ENCODE measurements at places on chromosomes 2 and 18.

DNA sequence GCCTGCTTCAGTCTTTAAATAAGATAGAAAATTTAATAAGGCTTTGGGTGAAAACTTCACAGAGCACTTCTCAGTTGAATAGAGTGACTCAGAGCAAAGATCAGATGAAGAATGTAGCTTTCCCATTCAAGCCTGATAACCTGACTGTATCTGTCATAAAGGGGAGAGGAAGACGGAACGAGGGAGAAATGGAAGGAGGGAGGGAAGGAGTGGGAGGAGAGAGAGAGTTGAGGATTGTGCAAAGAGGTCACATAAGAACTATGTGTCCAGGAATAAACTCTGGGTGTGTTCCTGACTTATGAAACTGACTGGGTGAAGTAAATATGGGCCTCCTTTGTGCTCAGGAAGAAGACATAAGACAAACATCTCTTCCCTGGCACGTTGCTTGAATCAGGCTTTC is 385.5 kb downstream of the LPIN1 start:
- no peak for DNase-seq

- DNase-seq = no peak
Measured at GRCh38 chr2:115412501-115412900, 970.1 kb downstream of the DPP10 start.

GRCh38 chr2:221554769-221555493 is 17.2 kb downstream of the EPHA4 start:
- no peak for DNase-seq

- no peak for DNase-seq
Measured at GRCh38 chr2:229409751-229410181, 138.7 kb upstream of the PID1 start.

GRCh38 chr2:62229082-62229605 is 33.2 kb downstream of the B3GNT2 start:
- DNase-seq = no peak

DNA sequence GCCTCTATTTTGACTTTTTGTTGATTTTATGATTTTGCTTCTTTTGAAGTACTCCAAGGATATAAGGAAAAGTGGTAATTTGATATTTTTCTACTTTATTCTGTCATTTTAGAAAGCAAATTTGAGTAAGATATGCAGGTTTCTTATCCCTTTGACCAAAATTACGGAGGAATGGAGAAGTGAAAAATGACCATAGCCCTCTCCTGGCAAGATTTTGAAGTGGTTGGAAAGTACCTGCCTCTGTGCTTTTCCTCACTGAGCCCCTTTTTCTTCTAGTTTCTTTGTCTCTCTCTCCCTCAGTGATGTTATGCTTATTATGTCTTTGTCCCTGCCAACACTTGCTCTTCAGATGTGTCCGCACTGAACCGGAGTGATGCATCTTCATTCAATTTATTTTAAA is 898.1 kb downstream of the EPHA4 start:
- no peak for DNase-seq

DNA sequence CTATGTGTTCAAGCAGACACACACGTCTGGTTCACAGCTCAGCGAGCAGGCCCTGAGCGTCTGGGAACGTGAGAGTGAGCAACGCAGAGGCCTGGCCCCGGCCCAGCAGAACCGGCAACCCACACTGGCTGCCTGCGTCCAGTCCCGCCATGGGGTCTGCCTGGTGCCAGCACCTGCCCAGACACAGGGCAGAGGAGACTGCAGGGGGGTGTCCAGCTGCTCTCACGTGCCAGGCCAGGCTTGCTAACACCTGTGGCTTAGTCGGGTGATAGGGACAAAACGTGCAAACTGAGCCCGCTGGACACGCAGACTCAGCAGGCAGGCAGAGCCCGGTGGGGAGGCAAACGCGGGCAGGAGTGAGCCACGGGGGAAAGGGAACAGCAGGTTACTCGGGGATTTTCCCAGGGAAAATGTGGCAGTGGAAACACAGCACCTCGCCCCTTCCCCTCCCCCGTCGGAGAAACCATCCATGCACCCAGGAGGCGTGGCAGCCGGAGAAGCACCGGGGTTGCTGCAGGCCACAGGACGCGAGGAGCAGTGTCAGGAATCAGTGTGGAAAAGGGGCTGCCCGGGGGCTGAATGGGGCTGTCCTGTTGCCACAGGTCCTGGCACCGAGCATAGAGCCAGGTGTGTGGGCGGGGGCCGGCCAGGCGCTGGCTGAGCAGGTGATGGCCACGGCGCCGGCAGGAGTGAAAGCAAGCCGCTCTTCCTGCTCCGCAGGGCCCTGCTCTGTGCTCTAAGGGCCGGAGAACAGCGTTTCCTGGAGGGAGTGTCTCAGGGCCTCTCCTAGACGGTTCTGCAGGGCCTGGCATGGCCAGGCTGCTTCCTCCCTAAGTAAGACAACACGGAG is 154.7 kb downstream of the HDAC4 start:
- no peak for DNase-seq

DNA sequence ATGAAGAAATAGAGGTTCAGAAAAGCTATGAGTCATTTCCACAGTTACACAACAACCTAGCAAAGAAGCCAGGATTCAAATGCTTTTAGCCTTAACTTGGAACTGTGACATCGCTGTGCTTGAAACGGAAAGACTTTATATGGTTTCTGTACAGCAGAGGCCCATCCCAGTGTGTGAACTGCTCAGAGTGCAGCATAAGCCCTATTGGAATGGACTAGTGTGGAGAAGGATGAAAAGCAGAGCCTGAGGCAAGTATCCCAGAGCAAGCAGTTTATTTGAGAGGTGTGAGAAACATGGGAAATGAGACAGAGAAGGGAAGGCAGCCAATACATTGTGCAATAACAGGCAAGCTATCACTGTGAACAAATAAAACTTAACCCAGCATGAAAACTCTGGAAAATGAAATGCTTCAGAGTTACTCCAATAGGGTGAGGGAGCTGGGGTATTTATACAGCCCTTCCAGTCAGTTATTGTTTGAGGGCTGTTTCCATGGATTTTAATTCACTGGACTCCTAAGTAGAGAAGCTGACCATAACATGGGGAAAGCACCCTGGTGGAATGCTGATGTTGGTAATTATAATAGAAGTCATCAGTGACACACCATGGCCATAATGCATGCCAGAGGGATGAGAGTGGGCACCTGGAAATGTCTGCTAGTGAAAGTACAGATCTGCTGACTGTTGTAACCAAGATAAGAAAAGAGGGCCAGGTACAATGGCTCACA is 254.0 kb upstream of the POU3F3 start:
- DNase-seq = no peak

DNA sequence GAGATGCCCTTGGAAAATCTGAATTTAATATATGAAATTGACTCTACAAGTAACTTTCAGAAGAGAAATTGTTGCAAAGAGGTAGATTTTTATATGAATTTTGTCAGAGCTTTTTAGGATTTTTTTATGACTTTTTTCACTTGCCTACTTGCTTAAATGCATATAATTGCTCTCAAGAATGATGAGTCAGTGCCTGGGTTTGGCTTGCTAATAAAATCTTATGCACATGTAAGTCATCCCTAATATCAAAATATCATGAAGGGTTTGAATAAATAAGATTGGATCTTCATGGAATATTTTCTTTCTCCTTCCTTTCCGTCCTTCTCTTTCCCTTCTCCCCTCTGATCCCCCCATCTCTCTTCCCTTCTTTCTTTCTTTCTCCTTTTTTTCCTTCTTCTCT is 354.1 kb downstream of the TXNL1 start:
- DNase-seq = no peak

DNA sequence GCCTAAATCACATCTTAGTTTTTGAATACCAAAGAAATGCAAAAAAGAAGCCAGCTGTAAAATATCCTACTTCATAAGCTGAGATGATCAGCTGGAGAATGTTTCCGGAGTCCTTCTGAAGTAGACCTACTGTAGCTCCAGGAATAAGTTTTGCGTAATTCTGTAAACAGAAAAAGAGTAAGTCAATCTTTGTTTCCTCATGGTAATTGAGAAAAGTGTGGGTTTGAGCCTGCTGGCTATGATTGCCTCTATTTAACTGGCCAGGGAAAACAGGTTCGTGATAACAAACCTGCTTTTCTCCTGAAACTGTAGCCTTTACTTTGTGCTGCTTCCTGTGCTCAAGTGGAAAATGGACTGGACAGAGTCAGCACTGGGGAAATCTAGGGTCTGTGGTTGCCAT is 58.2 kb downstream of the ITGB6 start:
- DNase-seq = no peak

GRCh38 chr2:85810371-85811179 is 56.8 kb downstream of the ATOH8 start:
- no peak for DNase-seq

DNA sequence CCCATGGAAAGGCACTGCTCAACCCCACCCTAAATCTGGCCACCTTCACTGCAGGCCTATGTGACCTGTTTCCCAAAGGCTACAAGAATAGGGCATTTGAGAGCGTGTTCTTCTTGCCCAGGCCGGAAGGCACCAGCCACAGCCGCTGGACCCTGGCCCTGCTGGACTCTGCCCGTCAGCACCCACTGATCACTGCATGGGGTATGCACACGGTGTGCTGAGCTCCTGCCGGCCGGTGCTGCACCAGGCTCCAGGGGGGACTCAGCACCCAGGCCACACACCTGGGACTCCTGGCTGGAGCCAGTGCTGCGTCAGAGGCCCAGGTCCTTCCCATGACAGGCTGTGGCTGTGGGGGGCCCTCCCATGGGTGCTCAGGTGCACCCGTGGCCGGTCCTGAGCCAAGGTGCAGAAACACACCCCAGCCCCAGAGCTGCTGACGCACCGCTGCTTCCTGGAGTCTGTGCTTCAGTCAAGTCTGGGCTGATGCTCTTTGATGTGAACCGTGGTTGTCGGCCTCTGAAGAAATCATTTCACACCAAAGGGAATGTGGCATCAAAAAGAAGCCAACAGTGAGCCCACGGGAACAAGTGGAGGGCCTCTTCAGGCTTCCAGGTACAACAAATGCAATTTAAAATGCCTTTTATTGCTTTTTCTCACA is 6.5 kb downstream of the KCNG2 start:
- no peak for DNase-seq

DNA sequence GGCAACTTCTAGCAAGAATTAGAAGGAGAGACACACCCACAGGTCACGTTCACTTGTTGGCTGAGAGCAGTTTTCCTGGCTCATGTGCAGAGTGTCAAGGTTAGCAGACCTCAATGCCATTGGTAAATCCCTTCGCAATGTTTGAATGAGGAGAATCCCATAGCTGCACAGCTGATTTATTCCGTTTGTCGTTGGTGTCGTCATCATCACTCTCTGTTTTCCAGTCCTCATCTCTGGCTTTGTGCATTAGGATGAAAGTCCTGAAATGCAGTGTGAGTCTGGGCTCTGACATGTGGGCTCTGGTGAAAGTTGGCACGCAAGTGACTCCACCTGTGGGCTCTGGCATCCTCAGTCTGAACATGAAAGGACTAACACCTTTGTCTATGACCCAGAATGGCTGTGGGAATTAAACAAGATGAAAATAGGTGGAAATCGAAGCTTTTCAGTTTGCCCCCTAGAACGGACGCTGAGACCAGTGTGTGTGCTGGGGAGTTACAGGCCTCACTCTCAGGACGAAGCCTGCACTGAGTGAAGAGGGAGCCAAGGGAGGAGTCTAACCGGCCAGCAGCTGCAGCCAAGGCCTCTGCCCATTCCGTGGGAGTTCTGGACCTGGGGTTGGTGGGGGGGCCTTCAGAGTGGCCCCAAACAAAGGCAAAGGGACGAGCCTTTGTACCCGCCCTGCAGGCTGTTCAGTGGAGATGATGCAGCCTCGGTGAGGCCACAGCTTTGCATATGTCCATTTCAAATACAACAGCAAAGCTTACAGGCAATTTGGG is 74.8 kb upstream of the ZNF516 start:
- DNase-seq = no peak

- no peak for DNase-seq
Measured at GRCh38 chr2:52128081-52128480, 1096.1 kb upstream of the NRXN1 start.

- no peak for DNase-seq
Measured at GRCh38 chr2:240921995-240922244, 15.8 kb downstream of the CROCC2 start.

GRCh38 chr2:96374211-96374951 is 38.8 kb downstream of the NCAPH start:
- no peak for DNase-seq

GRCh38 chr2:168189835-168190569 is 57.4 kb downstream of the STK39 start:
- no peak for DNase-seq

DNA sequence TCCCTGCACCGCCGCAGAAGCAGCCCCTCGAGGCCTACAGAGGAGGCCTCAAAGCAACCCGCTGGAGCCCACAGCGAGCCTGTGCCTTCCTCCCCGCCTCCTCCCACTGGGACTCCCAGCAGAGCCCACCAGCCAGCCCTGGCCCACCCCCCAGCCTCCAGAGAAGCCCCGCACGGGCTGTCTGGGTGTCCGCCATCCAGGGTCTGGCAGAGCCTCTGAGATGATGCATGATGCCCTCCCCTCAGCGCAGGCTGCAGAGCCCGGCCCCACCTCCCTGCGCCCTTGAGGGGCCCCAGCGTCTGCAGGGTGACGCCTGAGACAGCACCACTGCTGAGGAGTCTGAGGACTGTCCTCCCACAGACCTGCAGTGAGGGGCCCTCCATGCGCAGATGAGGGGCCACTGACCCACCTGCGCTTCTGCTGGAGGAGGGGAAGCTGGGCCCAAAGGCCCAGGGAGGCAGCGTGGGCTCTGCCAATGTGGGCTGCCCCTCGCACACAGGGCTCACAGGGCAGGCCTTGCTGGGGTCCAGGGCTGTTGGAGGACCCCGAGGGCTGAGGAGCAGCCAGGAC is 31.2 kb downstream of the GPC1 start:
- DNase-seq = no peak

GRCh38 chr18:25074925-25075324 is 277.0 kb downstream of the ZNF521 start:
- no peak for DNase-seq

DNA sequence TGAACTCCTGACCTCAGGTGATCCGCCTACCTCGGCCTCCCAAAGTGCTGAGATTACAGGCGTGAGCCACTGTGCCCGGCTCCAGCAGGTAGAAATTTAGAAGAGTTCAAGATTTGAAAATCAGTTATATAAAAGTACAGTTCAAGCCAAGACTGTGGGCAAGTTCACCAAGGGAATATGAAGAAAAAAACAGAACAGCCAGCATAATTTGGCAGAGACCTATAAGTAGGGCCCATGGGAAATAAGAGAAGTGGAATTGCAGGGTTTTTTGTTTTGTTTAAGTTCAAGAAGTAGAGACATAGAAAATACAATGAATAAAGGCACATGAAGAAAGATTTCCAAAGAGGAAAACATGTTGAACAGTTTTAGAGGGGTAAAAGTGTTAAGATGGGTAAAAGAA is 57.9 kb downstream of the BAZ2B start:
- no peak for DNase-seq

DNA sequence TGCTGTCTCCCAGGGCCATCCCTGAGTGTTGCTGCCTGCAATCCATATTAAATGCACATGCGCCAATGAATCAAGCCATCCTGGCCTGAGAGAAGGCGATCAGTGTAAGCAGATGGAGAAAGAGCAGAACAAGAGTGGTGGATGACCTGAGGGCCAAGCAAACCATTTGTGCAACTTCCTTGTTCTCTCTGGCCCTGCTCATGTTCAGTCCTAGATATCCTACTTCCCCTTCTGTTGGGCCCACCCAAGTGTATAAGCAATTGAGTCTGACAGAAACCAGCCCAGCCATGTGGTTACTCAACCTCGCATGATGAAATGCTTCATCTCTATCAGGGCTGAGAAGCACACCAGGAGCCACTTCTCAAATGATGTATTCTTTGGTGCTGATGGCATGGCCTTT is 383.1 kb upstream of the ID2 start:
- DNase-seq = no peak

Data from stimulated activated CD8-positive, alpha-beta memory T cell treated with anti-CD3 and anti-CD28 coated beads, Interleukin-4, amount 100 ng/mL, for 24 hours (primary cell).